ENCODE measurements at places on chromosomes 7 and 10.

DNA sequence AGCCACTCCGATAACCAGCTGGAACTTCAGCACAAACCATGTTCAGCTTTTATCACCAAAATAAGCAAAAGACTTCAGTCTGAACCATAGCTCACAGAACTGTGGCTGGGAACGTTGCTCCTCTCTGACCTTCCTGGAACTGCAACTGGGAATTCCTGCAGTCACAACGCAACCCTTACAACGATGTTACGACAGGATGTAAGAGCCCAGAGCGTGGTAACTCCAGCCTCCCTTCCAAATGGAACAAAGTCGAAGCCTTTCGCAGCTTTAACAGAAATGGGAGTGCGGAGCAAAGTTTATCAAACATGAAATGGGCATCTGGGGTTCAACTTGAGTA, 162.6 kb downstream of the ADAM12 start:
- DNase-seq: no peak

GRCh38 chr7:20399521-20399920, 68.8 kb downstream of the ITGB8 start:
- DNase-seq: no peak

GRCh38 chr10:44281089-44281613, 103.7 kb downstream of the CXCL12 start:
- DNase-seq: no peak

- no peak for DNase-seq
These were observed 41.8 kb upstream of the C10orf71 start for GRCh38 chr10:49257154-49257553.

DNA sequence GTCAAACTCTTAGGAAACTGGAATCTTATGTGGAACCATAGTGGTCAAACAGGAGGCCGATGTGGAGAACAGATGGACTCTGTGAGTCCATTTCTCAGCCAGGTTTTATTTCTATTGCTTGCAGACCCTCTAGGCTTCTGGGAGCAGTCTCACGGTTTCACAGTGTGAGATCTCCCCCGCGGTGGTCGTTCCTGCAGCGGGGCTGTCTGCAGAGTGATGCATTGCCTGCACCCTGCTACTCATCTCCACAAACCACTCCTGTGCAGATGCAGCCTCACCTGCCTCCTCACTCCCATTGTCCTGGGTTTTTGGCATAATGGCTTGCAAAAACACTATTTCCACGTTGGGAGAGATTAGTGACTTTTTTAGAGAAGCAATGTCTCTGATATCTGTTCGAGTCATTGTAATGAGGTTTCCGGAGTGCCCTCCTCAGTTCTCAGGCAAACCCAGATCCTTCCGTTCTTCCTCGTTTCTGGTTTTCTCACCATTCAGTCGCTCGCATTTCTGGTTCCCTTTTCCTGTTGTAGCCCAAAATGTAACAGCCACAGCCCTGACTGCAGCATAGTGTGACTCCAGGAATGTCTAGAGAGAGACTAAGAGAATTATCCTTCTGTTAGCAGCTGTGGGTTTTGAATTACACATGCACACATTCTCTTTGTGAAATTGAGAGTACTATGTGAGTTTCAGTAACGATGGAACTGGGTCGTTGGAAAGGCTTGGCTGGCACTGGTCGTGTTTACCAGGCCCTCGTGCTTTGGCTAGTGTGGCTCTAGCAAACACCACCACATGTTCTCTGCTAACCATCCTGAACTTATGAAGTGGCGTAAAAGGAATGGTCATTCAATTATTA, 30.2 kb downstream of the ACADSB start:
- DNase-seq: no peak

DNA sequence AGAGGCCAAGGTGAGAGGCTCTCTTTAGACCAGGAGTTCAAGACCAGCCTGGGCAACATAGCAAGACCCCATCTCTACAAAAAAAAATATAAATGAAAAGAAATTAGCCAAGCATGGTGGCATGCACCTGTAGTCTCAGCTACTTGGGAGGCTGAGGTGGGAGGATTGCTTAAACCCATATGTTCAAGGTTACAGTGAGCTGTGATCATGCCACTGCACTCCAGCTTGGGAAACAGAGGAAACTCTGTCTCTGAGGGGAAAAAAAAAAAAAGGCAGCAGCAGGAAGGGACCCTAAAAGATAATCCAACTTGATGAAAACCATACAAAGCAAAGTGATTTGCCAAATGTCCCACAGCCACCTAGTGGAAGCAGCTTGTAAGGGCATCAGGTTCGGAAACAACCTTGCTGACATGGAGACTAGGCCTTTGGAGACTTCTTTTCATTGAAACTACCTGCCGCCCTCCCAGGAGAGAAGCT, 15.6 kb upstream of the PBLD start:
- DNase-seq: no peak

DNA sequence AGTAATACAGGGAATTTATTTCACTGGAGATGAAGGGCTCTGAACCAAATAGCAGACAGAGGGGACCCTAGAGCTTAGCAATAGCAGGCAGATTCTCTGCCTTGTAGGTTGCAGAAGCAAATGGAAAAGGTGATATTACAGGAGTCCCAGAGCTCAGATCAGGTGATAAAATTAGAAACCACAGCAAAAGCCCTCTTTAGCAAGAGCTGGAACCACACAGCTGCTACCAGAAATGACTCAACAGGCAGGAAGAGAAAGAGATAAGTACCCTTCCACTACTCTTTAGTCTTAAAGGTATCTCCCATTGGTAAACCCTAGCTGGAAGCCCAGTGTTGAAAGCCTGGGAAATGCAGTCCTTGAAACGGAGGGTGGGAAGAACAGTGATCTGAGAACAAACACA, 535.6 kb upstream of the GHITM start:
- DNase-seq: no peak

DNA sequence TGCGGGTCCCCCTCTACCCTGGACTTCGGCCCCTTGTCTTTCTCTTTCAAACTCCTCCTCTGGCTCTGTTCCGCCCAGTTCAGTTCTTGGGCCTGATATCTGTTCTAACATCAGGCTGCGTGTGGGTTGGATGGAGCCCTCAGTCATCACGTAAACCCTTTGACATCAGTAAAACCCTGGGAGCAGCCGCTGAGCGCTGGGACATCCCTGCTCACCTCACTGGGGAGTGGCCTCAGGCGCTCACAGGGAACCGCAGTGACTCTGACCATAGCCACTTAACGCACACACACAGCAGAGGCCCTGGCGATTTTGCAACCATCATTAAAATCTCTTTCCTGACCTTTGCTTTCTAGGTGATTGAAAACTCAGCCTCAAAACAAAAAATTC, 113.3 kb downstream of the CYTH3 start:
- no peak for DNase-seq

- no peak for DNase-seq
These were observed 135.2 kb downstream of the CYP26A1 start for GRCh38 chr10:93208717-93209464.

DNA sequence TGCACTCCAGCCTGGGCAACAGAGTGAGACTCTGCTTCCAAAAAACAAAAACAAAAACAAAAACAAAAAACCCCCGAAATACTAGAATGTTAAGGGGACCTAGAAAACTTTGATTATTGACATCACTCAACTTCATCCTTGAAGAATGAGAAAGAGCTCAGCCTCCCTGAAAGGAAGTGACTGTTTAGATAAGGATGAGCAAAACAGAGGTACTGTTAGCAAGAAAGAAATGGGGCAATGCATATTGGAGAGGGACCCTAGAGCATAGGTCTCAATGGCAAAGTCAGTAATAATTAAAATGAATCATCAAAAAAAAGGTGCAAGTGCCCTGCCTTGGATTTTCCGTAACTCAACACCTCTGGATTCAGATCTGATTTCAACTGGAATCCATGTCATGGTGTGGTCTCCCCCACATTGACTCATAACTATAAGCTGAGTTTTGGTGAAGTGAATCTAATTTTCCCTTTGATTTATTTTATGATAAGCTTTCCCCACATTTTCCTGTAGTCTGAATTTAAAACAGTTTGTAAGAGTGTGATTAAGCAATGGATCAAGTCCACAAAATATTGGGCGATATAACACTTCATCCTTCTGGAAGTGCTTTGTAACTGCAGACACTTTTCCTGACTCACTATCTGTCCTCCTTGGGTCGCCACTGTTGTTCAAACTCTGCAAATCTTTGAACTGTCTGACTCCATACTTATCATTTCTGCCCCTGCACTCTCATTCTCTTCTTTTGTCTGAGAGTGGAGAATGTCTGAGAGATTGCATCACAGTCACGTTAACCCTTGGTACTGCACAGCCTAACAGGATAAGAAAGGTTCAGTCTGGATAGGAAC, 224.8 kb upstream of the LYZL1 start:
- DNase-seq: no peak

DNA sequence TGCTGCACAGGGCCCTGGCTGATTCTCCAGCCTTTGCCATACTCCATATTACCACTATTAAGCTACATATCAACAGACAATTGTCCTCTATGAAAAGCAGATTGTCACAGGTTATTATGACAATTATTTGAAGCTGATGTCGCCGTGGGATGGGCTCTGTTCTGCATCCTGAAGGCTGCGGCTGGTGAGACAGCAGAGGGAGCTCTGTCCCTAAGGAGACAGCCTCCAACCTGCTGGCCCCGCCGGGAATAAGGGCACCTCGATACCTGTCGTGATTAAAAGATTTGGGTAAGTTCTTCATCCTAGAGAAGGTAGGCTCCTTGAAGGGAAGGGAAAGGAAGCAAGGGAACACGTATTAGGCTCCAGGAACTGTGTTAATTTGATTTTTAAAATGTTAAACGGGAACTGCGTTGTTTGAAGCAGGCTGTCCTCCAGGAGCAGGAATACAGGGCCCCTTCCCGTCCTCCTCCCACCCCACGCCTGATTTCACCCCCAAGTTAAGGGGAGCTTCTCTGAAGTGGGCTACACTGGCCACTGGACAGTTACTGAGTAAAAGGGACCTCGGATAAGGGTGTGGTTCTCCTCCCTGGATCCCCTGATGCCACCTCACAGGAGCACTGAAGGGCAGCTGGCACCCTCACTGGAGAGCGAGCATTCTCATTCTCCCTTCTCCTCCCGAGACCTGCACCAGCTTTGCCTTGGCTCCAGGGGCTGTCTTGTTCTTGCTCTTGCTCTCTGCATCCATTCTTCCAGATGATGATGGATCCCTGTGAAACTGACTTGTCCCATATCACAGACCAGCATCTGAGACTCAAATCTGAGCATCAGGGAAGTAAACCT, 11.8 kb upstream of the TIAL1 start:
- peak; percentile 11 for DNase-seq

- no peak for DNase-seq
These were observed 44.9 kb downstream of the MINDY3 start for GRCh38 chr10:15815242-15815885.

GRCh38 chr10:78952030-78952429, 116.7 kb upstream of the ZMIZ1 start:
- no peak for DNase-seq

DNA sequence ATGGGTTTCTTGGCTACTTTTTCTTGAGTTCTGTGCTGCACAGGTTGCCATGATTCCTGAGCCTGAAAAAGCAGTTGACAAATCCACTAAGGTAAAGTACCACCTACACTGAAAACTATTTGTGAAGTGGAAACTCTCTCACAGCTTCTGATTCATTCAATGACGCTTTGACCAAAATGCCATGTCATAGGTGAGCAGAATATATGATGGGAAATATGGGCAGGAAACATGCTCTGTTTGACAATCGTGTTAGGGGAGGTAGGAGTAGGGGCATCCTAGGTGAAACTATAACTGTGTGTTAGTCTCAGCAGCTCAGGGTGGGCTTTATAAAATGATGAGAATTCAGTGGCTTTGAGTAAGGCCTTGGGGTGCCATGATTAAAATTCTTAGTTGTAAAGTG, 69.6 kb upstream of the ELMO1 start:
- DNase-seq: no peak

DNA sequence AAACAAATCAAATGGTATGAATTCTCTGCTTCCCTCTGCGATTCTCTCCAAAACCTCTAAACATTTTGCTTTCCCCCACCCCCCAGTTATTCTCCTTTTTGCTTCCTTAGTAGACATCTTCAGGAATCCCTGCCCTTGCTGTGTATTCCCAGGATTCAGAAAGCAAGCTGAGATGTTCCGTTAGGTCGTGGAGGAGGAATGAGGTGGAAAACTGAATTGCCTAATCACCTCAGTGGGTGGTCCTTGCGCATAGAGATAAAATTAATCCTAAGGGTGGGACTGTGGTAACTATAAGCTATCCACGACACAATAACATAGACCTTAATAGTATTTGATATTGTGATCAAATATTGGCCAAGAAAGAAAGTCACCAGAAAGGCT, 49.1 kb upstream of the SEMA3C start:
- DNase-seq: no peak

GRCh38 chr7:40468891-40469864, 334.4 kb downstream of the SUGCT start:
- no peak for DNase-seq

DNA sequence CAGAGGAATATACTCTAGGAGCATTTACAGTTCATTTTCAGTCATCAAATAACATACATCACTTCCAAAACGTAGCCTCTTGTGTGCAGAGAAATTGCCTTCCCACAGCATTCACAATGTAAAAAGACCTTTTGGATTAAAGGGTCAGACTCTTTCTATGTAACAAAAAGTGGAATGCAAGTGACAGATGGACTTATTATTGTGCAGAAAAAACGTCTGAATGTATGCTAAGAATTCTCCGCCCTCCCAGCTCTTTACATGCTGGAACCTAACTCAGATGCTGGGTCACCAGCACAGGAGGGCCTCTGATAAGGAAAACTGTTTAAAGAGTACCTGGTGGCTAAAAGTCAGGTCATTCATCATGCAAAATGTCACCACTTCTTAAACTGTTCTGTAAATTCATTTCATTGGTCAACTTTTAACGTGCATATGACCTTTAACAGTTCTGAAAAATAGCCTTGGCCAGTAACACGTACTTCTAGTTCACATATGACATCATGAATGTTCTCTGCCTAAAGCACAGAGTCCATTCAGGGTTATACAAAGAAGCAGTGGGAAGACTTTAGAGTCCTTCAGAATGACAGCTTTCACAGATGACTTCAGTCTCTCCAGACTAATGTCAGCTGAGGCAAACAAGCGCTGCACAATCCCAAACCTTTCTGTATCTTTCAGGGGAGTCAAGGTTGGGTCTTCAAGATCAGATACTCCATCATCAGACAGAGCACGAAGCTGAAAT, 58.6 kb downstream of the GSDME start:
- DNase-seq: no peak

- no peak for DNase-seq
These were observed 8.8 kb downstream of the CCSER2 start for GRCh38 chr10:84337199-84337598.

Measured in cerebellar nuclear complex (tissue), 1 donor.